ENCODE measurements at places on chromosomes 2 and 18.

DNA sequence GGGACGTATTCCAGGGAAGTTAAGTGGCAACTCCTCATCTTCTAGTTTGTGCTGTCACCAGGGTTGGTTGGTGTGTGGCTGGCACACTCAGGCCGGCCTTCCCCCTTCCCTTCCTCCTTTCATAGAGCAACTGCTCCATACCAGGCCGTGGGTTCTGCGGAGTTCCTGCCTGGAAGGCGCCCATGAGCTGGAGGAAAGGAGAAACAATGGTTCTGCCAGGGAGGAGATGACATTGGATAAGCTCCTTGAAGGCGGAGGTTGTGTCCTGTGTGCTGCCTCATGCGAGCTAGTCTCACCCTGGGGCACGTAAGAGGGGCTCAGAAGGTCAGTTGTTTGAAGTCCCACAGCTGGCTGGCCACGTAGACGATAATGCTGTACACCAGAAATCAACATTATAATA lies 19.2 kb downstream of the ASAP2 start:
- DNase-seq = no peak

GRCh38 chr2:111168528-111169239 lies 48.0 kb downstream of the BCL2L11 start:
- no peak for DNase-seq

DNA sequence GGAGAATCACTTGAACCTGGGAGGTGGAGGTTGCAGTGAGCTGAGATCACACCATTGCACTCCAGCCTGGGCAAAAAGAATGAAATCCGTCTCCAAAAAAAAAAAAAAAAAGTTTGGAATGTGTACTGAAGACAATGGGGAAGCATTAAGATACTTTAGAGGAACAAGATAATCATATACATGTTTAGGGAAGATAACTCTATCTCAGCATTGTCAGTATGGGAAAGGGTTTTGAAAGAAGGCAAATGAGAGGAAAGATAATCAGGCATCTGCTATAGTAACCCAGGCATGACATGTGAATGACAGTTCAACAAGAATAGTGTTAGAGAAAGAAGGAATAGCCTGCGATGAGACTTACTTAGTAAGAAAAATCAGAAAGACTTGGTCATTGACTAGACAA lies 112.0 kb downstream of the ATAD2B start:
- DNase-seq = no peak

DNA sequence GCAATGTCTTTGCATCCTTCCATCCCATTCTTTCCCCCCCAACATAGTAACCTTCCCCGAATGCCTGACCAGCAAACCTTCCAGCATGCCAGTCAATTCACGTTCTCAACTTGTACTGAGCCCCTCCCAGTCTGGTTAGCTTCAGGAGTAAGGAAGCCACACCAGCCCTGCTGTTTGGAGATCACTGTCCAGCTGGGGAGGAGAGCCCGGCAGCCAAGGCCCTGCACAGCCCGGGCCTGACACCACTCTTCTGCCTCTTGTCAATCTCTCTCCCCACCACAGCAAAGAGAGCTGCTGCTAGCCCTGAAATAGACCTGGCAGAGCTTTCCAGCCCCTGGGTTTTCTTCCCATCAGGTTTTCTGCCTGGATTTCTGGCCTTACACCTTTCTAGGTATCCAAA lies 185.8 kb upstream of the ID2 start:
- DNase-seq = no peak

DNA sequence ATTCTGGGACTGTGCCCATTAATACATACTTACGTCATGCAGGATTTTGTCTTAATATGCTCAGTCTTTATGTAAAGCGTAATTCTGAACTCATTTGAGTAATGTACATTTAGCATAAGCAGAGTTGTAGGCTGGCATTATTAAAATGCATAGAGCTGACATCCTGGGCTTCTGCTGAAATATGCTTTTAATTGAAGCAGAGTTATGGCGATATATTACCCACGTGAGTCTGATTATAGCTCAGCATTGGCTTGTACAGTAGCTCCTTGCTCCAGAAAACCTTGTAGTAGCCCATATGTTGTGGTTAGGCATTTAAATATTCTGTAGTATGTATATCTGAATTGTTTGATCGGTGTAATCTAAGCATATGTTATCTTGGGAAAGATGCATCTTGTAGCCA lies 233.9 kb downstream of the PTGR3 start:
- DNase-seq = no peak

DNA sequence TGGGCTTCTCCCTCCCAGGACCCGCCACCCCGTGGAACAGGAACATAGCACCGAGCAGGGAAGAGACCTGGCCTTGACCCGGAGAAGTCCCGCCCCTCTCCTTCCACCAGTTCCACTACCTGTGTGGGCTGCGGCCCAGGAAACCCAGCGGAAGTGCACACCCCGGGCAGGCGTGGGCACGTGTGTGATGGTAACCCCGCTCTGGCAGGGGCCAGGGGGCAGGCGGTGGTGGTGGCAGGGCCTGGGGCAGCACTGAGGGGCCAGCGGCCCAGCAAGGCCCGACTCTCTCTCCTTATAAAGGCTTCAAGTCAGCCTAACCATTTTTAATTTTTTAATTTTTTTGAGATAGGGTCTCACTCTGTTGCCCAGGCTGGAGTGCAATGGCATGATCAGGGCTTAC lies 129.0 kb upstream of the FAM98A start:
- no peak for DNase-seq

- no peak for DNase-seq
These were observed 288.0 kb upstream of the TNP1 start for GRCh38 chr2:217147818-217148217.

- no peak for DNase-seq
These were observed 30.5 kb downstream of the LRP1B start for GRCh38 chr2:142100139-142100873.

- no peak for DNase-seq
These were observed 88.1 kb downstream of the EIPR1 start for GRCh38 chr2:3289526-3289925.
